Neural crest cell (in vitro differentiated cells): ENCODE measurements at places on chromosomes 3 and 15. TPM values are rescaled to one million over a fixed set of nuclear protein-coding genes. Genes with fewer than 3 reads are reported as not detected.

DNA sequence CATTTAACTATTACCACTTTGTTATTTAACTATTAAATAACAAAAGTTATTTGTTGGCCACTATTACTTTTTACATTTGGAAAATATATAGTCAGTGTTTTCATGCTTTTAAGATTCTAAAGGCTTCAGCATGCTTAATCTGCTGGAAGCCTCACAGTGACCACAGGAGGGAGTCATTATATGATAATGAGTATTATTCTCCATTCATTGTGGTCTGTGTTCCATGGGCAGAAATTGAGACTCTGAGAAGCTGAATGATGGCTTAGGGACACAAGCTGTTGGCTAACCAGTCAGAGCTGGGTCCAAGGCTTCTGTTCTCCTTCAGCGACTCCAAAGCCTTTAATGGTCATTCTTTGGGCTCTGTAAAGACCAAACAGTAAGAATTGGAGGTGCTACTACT, 64.7 kb downstream of the BFSP2 start:
- no peak overlapping the region for H3K4me3 ChIP-seq
- no peak overlapping the region for H3K27ac ChIP-seq
- H3K27me3 ChIP-seq: no peaks in the 10 kb centered on the region

DNA sequence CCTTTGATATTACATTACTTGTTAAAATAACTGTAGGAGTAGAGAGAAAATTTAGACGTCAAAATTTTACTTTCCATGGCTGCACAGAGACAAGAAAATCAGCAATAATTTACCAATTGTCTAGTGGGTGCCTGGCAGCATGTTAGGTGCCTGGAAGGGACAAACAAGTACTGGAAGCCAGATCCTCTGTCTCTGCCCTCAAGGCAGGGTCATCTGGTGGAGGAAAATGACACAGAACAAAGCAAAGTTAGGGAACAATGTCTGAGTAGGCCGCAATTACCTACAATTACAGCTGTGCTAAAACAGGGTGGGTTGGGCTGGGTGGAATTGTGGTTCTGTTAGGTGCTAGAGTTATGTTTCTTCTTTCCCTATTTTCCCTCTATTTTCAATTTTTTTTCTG, 7.4 kb downstream of the CCDC174 start:
- peaks cover 6% of the 10 kb centered on the region for H3K36me3 ChIP-seq
- H3K4me1 ChIP-seq: peaks cover under 1% of the 10 kb centered on the region
- no peak for DNase-seq
- H3K4me3 ChIP-seq: no peak overlapping the region
- no peak overlapping the region for H3K27ac ChIP-seq

Gene MYLK
- total RNA-seq: 19.9 and 20.1 TPM in 2 replicates

- peak overlapping the region; percentile 89 for H3K27ac ChIP-seq
- H3K36me3 ChIP-seq: peaks cover 3% of the 10 kb centered on the region
- H3K4me3 ChIP-seq: peak overlapping the region; percentile 98
- peaks cover 11% of the 10 kb centered on the region for H3K27me3 ChIP-seq
- no peak for DNase-seq
- peaks cover 67% of the 10 kb centered on the region for H3K4me1 ChIP-seq
Measured at GRCh38 chr15:38253351-38253781, 730 bp downstream of the SPRED1 start.

DNA sequence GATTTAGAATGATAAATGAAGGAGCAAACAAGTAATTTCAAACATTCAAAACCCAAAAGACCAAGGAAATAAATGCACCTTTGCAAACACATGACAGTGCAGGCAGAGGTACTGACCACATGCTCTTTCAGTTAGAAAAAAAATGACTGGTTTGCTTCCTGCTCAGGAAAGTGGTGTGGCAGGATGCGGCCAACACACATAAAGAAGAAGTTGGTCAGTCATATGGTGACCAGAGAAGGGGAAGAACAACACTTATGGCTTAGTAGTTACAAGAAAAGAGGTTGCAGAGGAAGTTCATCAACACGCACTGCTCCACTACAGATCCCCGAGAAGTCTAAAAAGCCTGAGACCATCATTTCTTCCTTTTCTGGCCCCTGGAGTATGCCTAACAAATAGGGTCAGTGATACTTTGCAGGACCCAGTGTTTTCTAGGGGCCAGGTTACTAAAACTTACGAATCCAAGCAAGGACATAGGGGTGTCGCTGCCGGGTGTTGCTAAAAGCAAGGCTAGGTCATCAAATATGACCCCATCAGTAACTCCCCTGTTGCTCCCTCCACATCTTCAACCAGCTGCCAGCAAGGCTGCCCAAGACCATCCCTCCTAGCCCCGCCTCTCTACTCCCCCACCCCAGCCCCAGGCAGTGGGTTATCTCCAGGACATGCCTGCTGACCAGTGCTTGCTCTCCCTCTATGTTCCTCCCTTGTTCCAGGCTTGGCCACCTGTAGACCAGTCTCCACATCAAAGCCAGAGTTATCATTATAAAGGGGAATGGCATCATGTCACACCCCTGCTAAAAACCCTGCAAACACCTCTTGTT, 11.2 kb downstream of the ATP8B4 start:
- H3K27me3 ChIP-seq: no peaks in the 10 kb centered on the region
- H3K27ac ChIP-seq: no peak overlapping the region
- no peaks in the 10 kb centered on the region for H3K4me1 ChIP-seq
- H3K36me3 ChIP-seq: no peaks in the 10 kb centered on the region
- no peak overlapping the region for H3K4me3 ChIP-seq
- no peak for DNase-seq

Gene ZDHHC3
- total RNA-seq: 56.7 and 62.2 TPM in 2 replicates

DNA sequence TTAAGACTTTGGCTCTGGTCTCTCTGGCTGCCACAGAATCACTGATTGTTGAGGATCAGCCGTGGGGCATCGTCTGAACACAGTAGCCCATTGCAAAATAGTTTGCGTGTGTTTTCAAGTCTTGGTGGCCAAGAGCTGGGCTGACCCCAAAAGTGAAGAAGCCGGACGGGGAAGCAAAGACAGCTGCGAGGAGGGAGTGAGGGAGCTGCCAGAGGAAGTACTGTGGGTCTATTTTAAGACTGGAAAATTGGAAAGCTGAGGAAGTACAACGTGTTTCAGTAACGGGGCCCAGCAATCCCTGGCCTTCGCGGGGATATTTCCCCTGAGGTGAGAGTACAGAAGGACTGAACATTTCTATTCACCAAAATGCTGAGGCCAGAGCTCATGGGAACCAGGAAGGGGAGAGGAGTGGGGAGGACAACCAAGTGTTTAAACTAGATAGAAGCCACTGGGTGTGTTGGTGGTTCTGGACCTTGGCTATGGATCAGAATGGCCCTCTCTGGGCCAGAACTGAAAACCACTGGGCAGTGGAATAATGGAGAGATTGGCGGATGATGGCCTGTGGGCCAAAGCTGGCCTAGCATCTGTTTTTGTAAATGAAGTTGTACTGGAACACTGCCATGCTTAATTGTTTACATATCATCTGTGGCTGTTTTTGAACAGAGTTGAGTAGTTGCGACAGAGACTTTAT, 34.1 kb upstream of the LIMD1 start:
- peaks cover 15% of the 10 kb centered on the region for H3K4me1 ChIP-seq
- no peaks in the 10 kb centered on the region for H3K27me3 ChIP-seq
- H3K4me3 ChIP-seq: no peak overlapping the region
- H3K36me3 ChIP-seq: peaks cover 15% of the 10 kb centered on the region

DNA sequence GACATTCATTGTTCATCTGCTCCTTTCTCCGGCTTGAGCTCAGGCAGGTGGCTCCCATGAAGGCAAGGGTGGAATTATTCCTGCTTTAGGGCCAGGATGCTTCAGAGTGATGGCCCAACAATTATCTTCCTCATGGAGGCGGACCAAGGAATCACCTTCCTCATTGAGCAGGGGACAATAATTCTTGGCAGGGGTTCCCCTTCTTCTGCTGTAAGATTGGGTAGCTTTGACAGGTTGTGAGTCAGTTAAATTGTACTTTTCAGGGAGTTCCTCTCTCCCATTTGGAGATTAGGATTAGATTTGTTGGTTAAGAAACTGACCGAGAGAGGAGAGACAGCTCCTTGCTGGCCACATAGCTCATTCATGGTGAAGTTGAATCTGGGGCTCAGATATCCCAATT, 31.4 kb upstream of the CD47 start:
- H3K4me1 ChIP-seq: peaks cover 35% of the 10 kb centered on the region
- no peak overlapping the region for H3K4me3 ChIP-seq
- DNase-seq: no peak
- no peaks in the 10 kb centered on the region for H3K36me3 ChIP-seq

- H3K36me3 ChIP-seq: no peaks in the 10 kb centered on the region
- H3K4me3 ChIP-seq: no peak overlapping the region
- H3K27me3 ChIP-seq: no peaks in the 10 kb centered on the region
- DNase-seq: no peak
- H3K4me1 ChIP-seq: no peaks in the 10 kb centered on the region
Measured at GRCh38 chr3:181839916-181840297, 128.2 kb downstream of the SOX2 start.

Gene RPUSD2
- 16.0 and 16.9 TPM in 2 replicates for total RNA-seq

DNA sequence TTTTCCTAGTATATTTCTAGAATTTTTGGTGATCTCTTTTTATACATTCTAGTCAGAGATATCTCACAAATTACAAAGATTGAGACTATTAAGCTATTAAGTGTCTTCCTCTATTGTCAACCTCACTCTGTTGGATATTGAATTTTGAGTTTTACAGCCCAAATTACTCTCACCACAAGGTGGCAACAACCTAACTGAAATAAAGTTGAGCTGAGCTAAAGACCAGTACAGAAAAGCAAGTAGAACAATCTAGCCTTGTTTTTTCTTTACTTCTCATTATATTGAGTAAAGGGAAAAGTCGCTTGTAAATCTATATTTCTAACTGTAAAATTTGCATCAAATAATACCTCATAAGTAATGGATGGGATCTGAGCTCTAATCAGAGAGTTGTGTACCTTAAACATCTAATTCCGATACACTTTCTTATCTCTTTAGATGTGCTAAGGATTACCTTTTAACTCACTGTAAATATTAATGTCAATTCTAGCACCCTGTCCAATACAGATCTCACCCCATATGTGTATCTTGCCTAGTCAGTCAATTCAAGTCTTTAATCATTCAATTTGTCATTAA, 13.6 kb upstream of the COMMD2 start:
- H3K4me3 ChIP-seq: no peak overlapping the region
- peaks cover 18% of the 10 kb centered on the region for H3K27me3 ChIP-seq
- no peak for DNase-seq
- no peak overlapping the region for H3K27ac ChIP-seq
- peaks cover 4% of the 10 kb centered on the region for H3K4me1 ChIP-seq

Gene TMC3
- total RNA-seq: not detected in 2 replicates

- no peak for DNase-seq
- H3K27me3 ChIP-seq: no peaks in the 10 kb centered on the region
- H3K27ac ChIP-seq: no peak overlapping the region
- H3K4me3 ChIP-seq: no peak overlapping the region
- no peaks in the 10 kb centered on the region for H3K4me1 ChIP-seq
Measured at GRCh38 chr3:122758877-122759560, 34.6 kb downstream of the HSPBAP1 start.

- peaks cover 4% of the 10 kb centered on the region for H3K36me3 ChIP-seq
- DNase-seq: peak; percentile 95
- H3K27ac ChIP-seq: no peak overlapping the region
- H3K27me3 ChIP-seq: no peaks in the 10 kb centered on the region
Measured at GRCh38 chr3:48435774-48436476, 4.0 kb downstream of the CCDC51 start.

- no peak overlapping the region for H3K27ac ChIP-seq
- H3K4me3 ChIP-seq: no peak overlapping the region
- no peaks in the 10 kb centered on the region for H3K4me1 ChIP-seq
- no peak for DNase-seq
- H3K27me3 ChIP-seq: peaks cover 20% of the 10 kb centered on the region
- no peaks in the 10 kb centered on the region for H3K36me3 ChIP-seq
Measured at GRCh38 chr3:137075020-137075419, 117.2 kb downstream of the IL20RB start.

GRCh38 chr15:70258369-70259027, 160.8 kb upstream of the TLE3 start:
- H3K27ac ChIP-seq: no peak overlapping the region
- DNase-seq: no peak
- peaks cover 33% of the 10 kb centered on the region for H3K4me1 ChIP-seq

Gene LAMB2
- 108 and 120 TPM in 2 replicates for total RNA-seq

- H3K27me3 ChIP-seq: no peaks in the 10 kb centered on the region
- no peak overlapping the region for H3K4me3 ChIP-seq
Measured at GRCh38 chr3:32320080-32320479, 71.6 kb upstream of the CMTM7 start.

DNA sequence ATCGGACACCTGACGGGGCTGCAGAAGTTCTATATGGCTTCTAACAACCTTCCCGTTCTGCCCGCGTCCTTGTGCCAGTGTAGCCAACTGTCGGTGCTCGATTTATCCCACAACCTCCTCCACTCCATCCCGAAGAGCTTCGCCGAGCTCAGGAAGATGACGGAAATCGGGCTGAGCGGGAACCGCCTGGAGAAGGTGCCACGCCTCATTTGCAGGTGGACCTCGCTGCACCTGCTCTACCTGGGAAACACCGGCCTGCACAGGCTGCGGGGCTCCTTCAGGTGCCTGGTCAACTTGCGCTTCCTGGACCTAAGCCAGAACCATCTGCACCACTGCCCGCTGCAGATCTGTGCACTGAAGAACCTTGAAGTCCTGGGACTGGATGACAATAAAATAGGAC, 9.8 kb upstream of the LRRC34 start:
- no peaks in the 10 kb centered on the region for H3K36me3 ChIP-seq
- no peak overlapping the region for H3K4me3 ChIP-seq
- no peaks in the 10 kb centered on the region for H3K27me3 ChIP-seq
- H3K27ac ChIP-seq: no peak overlapping the region
- H3K4me1 ChIP-seq: no peaks in the 10 kb centered on the region

Gene FEZF2
- total RNA-seq: 0.18 and 0.28 TPM in 2 replicates

DNA sequence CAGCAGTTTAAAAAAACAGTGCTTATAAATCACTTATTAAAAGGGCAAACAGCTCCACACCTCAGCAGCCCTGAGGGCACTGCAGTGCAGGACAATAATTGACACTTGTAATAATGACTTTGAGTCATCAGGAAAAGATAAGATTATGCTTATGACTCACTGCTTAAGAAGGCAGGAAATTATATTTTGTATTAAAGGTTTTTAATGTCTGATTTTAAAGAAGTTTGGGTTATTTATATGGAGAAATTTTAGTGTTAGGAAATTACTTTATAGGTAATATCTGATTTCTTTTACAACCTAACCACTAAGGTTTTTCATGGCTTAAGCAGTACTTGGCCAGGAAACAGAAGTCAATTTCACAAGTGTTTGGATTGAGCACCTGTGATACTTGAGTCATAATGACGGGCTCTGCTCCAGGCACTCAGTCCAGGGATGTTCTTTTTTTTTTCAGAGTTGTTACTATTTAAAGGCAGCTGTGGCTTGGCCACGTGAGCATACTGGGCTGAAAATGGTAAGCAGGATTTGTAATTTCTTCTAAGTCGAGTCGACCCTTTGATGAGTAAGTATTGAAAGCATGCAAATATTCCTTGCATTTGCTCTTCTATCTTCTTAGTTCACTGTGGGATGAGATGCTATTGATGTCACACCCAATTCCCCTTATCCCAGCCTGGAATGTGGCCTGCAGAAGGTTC, 21.6 kb upstream of the SLC6A20 start:
- no peak overlapping the region for H3K4me3 ChIP-seq
- no peaks in the 10 kb centered on the region for H3K27me3 ChIP-seq
- peaks cover 30% of the 10 kb centered on the region for H3K36me3 ChIP-seq
- no peak for DNase-seq
- H3K4me1 ChIP-seq: no peaks in the 10 kb centered on the region

GRCh38 chr3:25000971-25001591, 427.0 kb upstream of the RARB start:
- H3K27me3 ChIP-seq: no peaks in the 10 kb centered on the region
- H3K4me3 ChIP-seq: no peak overlapping the region
- H3K27ac ChIP-seq: no peak overlapping the region
- DNase-seq: no peak
- H3K4me1 ChIP-seq: no peaks in the 10 kb centered on the region

- H3K36me3 ChIP-seq: no peaks in the 10 kb centered on the region
- no peaks in the 10 kb centered on the region for H3K4me1 ChIP-seq
- H3K4me3 ChIP-seq: no peak overlapping the region
- H3K27ac ChIP-seq: no peak overlapping the region
Measured at GRCh38 chr15:80804970-80805495, 25.9 kb downstream of the CEMIP start.

Gene EXD1
- total RNA-seq: not detected in 2 replicates
